H4 (cell line): ENCODE measurements at places on chromosomes 6 and 20. TPM values are rescaled to one million over a fixed set of nuclear protein-coding genes. Genes with fewer than 3 reads are reported as not detected.

DNA sequence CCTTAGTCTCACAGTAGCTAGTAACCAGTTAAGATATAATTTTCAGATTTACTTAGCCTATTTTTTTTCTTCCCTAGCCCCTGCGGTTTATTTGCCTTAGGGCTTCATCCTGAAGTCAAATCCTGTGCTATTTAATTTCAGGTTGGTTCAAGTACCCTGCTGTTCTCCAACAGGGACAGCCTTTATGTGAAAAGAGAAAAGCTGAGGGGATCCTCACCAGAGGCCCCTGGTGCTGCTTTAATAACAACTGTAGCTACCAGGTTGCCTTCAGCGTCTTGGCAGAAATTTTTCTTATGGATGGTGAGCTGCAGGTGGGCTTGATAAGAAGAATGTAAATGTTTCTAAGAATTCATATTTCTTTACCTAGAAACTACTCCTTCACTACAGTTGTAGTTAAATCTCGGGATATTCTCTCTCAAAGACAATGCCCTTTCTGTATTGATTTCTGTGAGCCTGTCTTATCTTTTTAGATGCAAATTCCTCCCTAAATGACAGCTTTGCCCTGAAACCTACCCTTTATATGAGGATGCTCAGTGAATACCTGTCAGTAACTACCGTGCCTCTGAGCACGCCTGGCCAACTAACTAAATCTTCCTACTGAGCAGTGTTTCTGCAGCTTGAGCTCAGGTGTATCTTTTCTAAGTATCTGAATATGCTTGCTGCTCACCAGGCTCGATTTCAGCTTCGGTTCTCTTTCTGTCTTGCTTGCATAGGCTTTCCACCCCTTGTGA lies 320.5 kb downstream of the MMUT start:
- DNase-seq: no peak

DNA sequence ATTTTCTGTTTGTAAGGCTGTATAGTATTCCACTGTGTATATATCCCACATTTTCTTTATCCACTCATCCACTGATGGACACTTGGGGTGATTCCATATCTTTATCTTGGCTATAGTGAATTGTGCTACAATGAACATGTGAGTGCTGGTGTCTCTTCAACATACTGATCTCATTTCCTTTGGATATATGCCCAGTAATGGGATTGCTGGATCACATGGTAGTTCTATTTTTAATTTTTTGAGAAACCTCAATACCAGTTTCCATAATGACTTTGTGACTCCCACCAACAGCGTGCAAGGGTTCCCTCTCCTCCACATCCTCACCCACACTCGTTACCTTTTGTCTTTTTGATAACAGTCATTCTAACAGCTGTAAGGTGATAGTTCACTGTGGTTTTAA lies 166.0 kb downstream of the ARHGAP18 start:
- DNase-seq: no peak

- no peak for DNase-seq
These were observed 676.0 kb upstream of the MARCKS start for GRCh38 chr6:113181164-113181563.

DNA sequence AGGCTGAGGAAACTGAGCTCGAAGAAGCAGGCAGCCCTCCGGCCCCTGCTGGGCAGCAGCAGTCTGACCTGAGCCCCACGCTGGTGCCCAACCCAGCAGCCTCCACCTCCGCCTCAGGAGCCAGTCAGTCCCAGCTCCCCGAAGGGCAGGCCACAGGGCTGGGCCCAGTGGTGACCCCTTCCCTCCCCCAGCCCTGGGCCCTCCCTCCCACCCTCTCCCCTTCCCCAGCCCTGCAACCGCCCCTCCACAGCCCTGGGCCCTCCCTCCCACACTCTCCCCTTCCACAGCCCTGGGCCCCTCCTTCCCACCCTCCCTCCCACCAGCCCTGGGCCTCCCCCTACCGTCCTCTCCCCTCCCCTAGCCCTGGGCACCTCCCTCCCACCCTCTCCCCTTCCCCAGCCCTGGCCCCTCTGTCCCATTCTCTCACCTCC lies 115.0 kb downstream of the TAF4 start:
- no peak for DNase-seq

GRCh38 chr6:17101422-17102257 lies at the start of gene STMND1:
STMND1 (plus strand) TSS chr6:17102050; CDS start chr6:17102258, 208 bp downstream.
- no peak for DNase-seq

DNA sequence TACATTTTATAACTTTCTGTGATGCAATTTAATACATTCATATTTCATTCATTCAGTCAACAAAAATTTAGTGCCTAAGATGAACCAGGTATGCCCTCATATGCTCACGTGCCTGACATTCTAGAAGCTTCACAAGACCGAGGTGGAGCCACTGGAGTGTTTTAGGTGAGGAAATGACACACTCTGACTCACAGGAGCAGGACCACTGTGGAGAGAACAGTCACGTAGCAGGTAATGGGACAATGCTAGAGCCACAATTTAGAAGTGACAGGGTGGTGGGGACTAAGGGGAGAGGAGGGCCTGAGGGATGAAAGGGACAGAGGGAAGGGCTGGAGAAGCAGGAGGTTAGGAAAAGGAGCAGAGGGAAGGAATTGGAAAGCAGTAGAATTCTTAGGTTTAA lies 17.6 kb upstream of the HLA-A start:
- DNase-seq: no peak

- peak; percentile 39 for DNase-seq
These were observed 92.7 kb upstream of the SIRPA start for GRCh38 chr20:1802385-1803060.

DNA sequence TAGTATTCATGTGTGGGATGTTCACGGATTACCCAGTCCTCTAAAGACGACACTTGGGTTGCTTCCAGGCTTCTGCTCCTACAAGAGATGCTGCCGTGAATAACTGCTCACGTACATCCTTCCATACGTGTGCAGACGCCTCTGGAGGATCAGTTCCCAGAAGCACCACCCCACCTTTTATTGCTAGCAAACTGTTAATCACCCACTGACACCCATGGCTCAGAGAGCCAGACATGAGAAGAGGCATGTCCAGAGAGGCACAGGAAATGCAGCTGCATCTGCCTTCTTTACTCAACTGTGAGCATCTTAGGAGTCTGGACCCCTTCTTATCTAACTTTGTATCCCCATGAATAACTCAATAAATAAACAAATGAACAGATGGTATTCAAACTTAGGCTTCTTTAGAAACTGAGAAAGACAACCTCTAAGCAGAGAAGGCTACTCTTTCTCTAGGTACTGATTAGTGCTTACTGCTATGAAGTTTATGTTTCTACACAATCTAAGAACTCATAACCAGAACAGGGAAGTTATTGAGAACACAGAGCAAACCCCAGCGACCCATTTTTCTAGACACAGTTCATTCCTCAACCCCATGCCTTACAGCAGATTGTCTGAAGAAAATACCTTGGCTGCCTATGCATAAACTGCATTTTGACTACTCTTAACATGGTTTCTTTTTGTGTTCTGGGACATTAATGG lies 228.7 kb upstream of the RREB1 start:
- no peak for DNase-seq

DNA sequence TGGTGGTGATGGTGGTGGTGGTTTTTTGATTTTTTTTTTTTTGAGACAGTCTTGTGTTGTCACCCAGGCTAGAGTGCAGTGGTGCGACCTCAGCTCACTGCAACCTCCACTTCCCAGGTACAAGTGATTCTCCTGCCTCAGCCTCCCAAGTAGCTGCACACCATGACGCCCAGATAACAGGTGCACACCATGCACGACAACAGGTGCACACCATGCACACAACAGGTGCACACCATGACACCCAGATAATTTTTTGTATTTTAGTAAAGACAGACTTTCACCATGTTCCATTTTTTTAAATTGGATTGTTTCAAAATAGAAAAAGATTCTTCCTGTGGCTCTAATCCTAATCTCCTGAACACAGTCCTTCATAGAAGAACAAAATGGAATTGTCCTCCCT lies 257.9 kb downstream of the ALDH8A1 start:
- no peak for DNase-seq

DNA sequence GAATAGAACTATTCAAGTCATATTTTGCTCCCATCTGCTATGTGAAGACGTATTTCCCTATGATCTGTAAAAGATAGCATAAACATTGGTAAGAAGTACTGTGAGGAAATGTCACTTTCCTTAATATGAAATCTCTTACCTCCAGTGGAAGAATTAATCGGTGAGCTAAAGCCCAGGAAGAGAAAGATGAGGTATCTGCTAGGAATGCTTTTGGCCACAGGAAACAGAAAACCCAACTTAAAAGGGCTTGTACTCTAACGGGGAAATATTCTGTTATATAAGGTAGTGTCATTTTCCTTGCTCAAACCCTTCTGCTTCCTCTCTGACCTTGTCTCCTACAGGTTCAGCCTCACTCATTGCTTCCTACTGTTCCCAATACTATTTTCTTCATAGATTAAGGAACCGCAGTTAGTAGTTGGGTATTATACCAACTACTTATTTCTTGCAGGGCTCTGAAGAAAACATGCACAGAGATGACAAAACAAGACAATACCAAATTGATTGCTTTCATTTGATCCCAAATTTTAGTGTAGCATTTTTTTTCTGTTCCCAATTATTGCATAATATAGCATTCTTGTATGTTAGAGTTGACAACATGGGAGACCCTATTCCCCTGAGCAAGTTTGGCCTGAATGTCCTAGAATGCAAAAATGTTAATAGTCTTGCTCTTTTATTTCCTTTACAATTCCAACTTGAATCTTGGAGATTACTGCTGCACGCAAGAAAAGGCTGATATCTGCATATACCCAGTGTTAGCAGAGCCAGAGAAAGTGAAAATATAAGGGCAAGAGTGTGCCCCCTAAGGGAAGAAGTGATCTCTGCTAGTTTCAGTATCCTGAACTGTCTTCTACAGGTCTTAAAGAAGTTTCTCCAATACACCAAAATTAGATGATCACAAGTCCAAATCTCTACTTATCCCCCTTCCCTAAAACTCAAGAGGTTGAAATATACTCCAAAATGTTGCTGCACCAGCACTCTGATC lies 65.3 kb downstream of the AFG1L start:
- DNase-seq: no peak

- DNase-seq: no peak
These were observed 768.4 kb upstream of the DEFB115 start for GRCh38 chr20:30488941-30489613.

DNA sequence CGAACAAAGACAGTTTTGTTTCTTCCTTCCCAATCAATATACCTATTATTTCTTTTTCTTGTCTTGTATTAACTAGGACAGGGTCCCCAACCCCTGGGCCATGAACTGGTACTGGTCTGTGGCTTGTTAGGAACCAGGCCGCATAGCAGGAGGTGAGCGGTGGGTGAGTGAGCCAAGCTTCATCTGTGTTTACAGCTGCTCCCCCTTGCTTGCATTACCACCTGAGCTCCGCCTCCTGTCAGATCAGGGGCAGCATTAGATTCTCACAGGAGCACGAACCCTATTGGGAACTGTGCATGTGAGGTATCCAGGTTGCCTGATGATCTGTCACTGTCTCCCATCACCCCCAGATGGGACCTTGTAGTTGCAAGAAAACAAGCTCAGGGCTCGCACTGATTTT lies 151.9 kb downstream of the CDKAL1 start:
- no peak for DNase-seq

- DNase-seq: no peak
These were observed 26.9 kb upstream of the GOPC start for GRCh38 chr6:117629119-117629660.

DNA sequence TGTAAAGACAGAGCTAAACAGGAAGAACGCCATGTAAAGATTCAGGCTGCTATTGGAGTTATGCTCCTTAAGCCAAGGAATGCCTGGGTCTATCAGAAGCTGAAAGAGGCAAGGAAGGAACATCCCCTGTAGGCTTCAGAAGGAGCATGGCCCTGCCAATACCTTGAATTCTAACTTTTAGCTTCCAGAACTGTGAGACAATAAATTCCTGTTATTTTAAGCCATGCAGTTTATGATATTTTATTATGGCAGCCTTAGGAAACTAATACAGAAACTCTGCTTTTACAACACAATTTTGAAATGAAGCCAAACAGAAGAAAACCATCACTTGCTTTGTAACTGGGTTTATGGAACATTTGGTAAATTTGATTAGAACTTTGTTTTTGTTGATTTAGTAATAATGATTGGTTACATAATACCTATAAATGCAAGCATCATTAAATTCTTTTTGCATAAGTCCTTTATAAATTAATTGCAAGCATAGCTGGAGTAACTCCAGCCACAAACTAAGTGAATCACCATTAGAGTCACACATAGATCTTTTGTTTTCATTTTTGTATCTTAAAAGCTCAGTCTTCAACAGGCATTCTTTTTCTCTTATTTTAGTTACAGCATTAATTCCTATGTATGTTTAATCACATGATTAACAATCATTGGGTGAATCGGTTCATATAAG lies 33.5 kb upstream of the TSPYL1 start:
- DNase-seq: no peak

GRCh38 chr20:57654998-57655808 lies 35.0 kb upstream of the ZBP1 start:
- no peak for DNase-seq

GRCh38 chr20:60224914-60225313 lies 266.7 kb downstream of the CDH26 start:
- DNase-seq: peak; percentile 13

- DNase-seq: no peak
These were observed 63.3 kb upstream of the SLC2A12 start for GRCh38 chr6:134115715-134116074.

- no peak for DNase-seq
These were observed 48.9 kb downstream of the ZFAND3 start for GRCh38 chr6:37868447-37868825.

DNA sequence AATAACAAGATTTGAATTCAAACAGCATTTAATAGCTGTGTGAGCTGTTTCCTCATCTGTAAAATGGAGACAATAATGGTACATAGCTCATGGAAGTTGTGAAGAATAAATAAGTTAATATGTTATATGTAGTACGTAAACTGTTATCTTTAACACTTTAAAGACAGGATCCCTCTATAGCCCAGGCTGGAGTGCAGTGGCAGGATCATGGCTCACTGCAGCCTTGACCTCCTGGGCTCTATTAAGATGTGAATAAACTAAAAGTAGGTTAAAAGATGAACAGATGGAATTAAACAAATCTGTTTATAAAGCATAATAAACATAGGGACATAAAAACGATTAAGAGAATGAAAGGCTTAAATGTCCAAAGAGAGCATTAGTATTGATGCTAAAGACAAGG lies 3.0 kb downstream of the AMD1 start:
- DNase-seq: no peak

DNA sequence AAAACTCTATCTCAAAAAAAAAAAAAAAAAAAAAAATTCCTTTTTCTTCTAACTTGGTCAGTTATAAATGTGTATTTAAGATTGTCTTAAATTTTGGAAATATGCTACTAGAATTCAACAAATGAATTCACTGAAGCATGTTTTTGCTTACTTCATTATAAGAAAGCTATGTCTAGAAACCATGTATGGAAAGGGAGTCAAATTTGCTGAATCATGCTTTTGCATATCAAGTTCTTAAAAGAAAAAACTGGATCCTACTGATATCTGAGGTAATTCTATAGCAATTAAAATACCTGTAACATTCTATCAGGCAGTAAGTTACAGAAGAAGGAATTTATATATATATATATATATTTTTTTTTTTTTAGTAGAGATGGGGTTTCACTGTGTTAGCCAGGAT lies 27.7 kb downstream of the AKIRIN2 start:
- no peak for DNase-seq

SLC22A16 gene
- total RNA-seq: not detected in 2 replicates

ADAM33 gene
- total RNA-seq: not detected in 2 replicates

BNIP5 gene
- not detected in 2 replicates for total RNA-seq

PRND gene
- 0.02 TPM in 1 of 2 replicates, not detected in the other for total RNA-seq

PPP1R14C gene
- total RNA-seq: not detected in 2 replicates

TREML2 gene
- 0.10 TPM in 1 of 2 replicates, not detected in the other for total RNA-seq

PLEKHG1 gene
- 2.4 and 6.3 TPM in 2 replicates for total RNA-seq

HLA-DPA1 gene
- 5.2 and 5.4 TPM in 2 replicates for total RNA-seq

PPP1R3G gene
- total RNA-seq: 0.06 TPM in 1 of 2 replicates, not detected in the other

SPEF1 gene
- 0.21 TPM in 1 of 2 replicates, not detected in the other for total RNA-seq

MANEA gene
- total RNA-seq: 8.5 and 12.3 TPM in 2 replicates

SLC24A3 gene
- total RNA-seq: 0.04 TPM in 1 of 2 replicates, not detected in the other

MYT1 gene
- total RNA-seq: 0.27 and 1.5 TPM in 2 replicates

RAD21L1 gene
- 0.12 TPM in 1 of 2 replicates, not detected in the other for total RNA-seq
